ENCODE measurements at places on chromosomes 1 and 21.
A peak's percentile ranks its signal among the peaks of the same experiment; 100 is the strongest.

GRCh38 chr1:211833174-211833820, 2.7 kb upstream of the LPGAT1 start:
- no peak for DNase-seq

GRCh38 chr1:92956254-92957029, 4.8 kb downstream of the DIPK1A start:
- DNase-seq: no peak

GRCh38 chr1:119815361-119815760, 4.1 kb upstream of the REG4 start:
- DNase-seq: no peak

- DNase-seq: peak; percentile 13
These were observed 765 bp upstream of the VPS45 start for GRCh38 chr1:150066838-150067183.

DNA sequence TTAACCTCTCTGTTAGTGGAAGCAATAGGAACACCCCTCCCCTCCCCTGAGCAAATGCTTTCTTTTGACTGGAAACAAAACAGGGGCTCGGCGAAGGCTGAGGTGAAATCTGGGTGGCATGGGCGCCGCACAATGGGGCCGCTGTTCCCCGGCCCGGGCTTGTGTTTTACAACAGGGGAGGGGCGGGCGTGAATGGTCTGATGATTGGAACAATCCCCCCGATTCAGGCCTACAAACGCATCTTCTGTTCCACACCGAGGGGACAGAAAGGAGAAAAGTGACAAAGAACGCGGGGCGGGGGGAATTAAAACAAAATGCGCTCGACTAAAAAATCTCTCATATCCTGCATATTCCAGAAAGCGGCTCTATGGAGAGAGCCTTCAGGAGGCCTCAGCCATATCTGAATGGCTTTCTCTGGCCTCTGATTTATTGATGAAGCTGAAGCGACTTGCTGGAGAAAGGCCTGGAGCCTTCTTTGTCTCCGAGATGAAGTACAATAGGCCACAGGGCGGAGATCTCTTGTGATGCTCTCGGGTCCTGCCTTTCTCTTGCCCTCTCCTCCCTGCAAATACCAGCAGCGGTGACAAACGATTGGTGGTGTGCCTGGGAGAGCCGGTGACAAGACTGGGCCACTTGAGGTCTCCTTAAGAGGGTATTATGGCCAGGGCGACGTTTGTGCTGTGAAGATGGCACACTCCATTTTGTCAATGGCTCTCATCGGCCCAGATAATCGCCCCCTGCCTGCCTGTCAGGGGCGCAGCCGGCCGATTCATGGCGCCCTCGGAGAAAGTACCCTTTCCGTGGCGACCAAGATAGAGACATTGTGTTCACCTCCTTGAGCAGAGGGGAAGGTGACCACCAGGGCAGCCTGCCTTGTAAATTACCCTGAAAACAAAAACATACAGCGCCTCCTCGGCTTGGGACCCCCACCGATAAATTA, 47.1 kb upstream of the OLIG2 start:
- no peak for DNase-seq

DNA sequence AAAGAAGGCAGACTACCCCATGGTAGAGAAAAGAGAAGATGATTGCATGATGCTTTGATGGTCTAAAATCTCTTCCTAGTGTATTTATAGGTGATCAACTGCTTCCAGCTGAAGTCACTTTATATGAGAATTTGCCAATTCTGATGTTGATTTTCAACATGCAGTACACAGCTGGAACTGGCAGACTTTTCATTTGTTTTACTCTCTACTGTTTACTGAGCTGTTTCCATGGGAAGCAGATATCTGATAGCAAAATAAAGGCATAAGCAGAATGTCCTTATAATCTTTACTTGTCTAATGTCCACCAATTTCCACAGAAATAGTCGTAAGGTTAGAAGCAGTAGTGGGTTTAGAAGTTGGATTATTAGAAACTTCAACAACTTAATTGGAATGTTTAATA, 74.9 kb downstream of the SYDE2 start:
- DNase-seq: no peak

GRCh38 chr1:85984636-85985035, 171.9 kb downstream of the COL24A1 start:
- DNase-seq: no peak

DNA sequence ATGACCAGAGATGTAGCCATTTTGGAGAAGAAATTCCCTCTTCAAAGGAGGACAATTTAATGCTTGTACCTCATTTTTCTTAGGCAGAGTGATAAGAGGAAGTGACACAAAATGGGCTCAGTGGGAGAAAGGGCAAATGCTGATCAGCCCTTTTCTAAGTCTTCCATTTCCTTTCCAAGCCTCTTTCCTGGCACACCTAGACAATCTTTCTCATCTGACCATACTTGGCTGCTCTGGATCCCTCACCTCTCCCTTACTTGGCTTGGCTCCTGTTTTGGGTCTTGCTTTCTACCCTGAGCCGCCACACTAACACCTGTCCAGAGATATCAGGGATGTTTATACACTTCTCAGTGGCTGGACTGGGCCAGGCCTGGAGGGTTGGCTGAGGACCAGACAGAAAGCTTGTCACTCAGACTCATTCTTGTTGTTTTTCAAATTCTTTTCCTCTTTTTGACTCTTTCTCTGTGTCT, 13.1 kb downstream of the TXNIP start:
- DNase-seq: no peak

DNA sequence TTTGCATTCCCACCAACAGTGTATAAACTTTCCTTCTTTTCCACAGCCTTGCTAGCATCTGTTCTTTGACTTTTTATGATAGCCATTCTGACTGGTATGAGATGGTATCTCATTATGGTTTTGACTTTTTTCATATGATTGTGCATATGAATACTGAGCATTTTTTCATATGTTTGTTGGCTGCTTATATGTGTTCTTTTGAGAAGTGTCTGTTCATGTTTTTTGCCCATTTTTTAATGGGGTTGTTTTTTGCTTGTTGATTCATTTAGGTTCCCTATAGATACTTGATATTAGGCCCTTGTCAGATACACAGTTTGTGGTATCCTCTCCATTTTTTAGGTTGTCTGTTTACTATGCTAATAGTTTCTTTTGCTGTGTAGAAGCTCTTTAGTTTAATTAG, 185.8 kb upstream of the SPAG17 start:
- DNase-seq: no peak

DNA sequence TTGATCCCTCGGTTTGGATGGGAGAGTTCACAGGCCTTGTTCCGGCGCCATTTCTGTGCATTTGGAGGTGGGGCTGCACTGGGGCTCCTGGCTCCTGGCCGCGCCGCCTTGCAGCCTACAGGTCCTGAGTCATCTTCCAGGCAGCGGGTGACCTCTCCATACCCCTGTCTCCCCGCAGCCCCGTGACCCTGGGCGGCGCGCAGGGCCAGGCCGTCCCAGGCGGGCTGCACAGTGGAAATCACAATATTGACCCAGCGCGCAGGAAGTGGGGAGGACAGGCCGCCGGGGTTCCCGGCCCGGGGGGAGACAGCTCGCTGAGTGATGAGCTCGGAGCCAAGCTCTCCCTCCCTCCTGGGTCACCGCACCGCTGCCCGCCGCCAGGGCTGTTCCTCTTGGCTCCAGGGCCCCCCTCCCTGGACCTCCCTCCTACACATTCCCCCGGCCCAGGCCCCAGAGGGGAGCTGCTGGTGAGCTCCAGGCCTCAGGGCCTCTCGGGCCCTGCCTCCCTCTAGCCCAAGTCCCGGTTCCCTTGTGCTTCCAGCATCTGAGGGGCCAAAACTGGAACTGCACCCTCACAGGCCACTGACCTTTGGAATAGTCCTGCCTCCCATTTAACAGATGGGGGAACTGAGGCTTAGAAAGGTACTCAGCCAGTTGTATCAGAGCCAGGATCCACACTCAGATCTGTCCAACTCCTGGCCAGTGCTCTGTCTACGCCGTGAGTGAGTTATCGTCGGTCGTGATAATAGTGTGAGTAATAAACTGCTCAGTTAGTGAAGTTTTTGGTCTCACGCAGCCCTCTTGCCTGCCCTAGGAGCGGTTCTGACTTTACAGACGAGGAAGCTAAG, 142.9 kb upstream of the WNT4 start:
- DNase-seq: no peak

GRCh38 chr1:197453376-197454058, 185.5 kb downstream of the CRB1 start:
- no peak for DNase-seq

- no peak for DNase-seq
These were observed 231.9 kb downstream of the TNR start for GRCh38 chr1:175511496-175511895.

DNA sequence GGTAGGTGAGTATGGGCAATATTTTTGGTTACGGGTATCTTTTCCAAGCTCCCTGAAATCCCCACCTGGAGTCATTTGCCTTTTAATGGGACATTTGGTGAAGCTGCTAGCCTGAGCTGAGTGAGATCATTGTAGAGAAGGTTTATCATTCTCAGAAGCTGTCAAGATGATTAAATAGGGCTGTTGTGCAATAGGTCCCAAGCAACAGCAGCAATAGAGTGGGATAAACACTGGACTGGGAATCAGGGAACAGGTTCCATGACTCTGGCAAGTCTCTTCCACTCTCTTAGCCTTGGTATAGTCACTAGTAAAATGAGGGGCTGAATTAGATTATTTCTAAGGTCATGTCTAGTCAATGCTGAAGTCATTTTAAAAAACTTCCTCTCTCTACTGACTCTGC, 30.3 kb upstream of the FAM78B start:
- DNase-seq: no peak

- DNase-seq: no peak
These were observed 199.5 kb downstream of the AJAP1 start for GRCh38 chr1:4853904-4854303.

GRCh38 chr1:161389691-161390558, 22.2 kb upstream of the CFAP126 start:
- peak; percentile 95 for DNase-seq

DNA sequence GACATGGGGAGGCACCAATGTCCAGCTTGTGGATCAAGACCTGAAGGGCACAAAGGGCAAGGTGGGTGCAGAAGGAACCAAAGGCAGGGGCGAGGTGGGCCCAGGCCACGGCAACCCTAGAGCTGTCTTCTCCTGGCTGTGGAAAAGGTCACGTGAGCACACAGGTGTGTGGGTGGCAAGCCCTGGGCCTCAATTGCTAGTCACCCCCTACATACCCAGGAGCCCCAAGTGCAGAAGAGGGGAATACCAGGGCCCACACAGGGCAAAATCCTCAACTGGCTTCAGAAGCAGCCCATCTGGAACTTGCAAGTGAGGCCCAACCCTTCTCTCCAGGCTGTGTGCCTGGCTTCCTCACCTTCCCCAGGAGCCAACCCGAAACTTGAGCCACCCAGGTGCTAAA, 25.6 kb downstream of the ZBTB17 start:
- no peak for DNase-seq

DNA sequence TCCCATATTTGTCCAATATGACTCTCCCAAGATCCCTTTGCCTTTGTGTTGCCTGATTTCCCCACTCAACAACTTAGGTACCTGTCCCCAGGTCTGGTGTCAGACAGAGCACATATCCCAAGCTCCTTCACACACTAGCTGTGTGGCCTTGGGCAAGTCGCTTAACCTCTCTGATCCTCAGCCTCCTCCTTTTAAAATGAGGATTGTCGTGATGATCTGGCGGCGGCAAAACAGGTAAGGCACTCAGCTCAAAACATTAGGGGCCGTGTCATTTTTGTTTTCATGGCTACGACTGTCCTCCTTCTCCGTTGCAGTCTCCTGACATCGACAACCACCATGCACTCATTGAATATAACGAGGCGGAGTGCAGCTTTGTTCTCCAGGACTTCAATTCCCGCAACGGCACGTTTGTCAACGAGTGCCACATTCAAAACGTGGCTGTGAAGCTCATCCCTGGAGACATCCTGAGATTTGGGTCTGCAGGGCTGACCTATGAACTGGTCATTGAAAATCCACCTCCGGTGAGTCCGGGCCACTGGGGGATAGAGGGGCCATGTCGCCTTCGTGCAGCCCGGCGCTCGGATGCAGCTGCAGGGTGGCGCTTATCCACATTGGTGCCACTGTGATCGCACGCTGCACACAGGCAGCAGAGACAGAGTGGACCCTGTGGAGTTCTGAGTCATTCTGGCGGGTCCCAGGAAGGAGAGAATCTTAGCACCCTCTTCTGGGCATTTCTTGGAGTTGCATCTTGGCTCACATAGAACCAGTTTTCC, 25.2 kb downstream of the FHAD1 start:
- peak; percentile 21 for DNase-seq

- DNase-seq: no peak
These were observed 27.3 kb upstream of the BCAR3 start for GRCh38 chr1:93708734-93709481.

GRCh38 chr1:217379336-217379735, 251.6 kb downstream of the GPATCH2 start:
- no peak for DNase-seq

GRCh38 chr1:160997323-160998038, 23.5 kb downstream of the F11R start:
- DNase-seq: peak; percentile 43

GRCh38 chr21:34890724-34891612, 158.1 kb downstream of the RUNX1 start:
- DNase-seq: no peak

DNA sequence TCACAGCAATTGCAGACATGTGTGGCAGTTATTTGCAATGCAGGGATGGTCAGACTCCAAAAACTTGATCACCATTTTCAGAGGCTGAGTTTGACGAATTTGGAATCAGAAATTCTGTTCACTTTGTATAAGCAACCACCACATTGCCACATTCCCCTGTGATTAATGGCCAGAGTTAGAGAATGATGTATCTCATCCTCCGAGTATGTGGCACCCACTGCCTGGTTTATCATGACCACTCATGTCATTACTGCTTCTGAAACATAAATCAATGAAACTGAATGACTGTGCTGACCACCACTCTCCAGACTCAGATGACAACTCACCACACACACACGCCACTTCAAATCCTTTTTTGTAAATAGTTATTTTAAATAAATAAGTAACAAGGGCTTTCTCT, 66.6 kb upstream of the CACHD1 start:
- no peak for DNase-seq

DNA sequence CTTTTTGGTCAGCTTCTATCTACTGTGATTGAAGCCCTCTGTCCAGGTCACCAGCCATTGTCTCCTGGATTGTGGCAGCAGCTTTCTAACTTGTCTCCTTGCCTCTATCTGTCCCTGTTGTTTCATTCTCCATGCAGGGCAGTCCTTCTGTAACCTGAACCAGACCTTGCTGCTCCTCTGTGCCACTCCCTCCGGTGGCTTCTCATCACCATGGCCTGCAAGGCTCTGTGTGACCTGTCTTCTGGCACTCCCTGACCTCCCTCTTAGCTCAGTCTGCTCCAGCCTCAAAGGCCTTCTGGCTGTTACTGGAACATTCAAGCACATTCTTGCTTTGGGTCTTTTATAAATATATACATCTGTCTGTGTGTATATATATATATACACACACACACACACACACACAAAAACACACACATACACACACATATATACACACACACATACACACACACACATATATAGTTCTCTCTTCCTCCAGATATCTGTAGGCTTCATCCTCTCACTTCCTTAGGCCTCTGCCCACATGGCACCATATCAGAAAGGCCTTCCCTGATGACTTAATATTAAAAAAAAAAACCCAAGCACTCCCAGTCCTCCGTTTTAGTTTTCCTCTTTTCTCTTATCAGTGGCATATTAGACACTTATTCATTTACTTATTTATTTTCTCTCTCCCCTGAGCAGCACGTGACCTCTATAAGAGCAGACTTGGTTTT, 21.2 kb upstream of the JUN start:
- no peak for DNase-seq

GRCh38 chr21:27257908-27258556, 291.1 kb upstream of the ADAMTS5 start:
- DNase-seq: no peak
